Activated T-cell treated with anti-CD3 and anti-CD28 coated beads for 1 hour (primary cell): ENCODE measurements at places on chromosomes 6 and 20.

DNA sequence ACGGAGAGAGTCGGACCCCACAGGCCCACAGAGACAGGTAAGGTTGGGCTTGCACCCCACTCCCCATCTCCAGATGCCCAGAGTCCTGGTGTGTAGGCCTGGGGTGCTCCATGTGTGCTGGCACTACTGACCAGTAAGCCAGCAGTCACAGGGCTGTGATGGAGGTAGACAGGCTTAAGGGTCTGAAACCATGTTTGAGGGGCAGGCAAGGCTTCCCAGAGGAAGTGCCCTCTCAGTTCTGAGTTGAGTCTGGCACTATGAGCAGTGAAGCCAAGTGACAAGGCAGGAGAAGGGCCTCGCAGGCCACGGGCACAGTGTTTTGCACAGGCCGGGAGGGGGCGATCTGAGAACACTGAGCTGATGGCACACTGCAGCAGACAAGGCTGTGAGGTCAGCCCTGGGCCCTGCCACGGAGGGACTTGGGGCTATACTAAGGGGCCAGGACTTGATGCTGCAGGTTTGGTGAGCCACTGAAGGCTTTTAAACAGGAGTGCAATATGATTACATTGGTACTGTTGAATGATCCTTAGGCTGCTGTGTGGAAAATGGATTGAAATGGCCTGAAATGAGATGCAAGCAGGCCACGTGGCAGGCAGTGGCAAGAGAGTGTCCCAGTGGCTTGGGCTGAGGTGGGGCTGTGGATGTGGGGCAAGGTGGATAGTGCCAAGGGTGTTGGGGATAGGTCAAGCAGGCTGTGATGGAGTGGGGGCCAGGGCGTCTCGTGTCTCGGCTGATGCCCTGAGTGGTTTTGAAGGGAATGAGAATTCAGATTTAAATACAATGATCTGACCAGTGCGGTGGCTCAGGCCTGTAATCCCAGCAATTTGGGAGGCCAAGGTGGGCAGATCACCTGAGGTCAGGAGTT, 20.3 kb downstream of the TTBK1 start:
- DNase-seq, result peak; percentile 73

DNA sequence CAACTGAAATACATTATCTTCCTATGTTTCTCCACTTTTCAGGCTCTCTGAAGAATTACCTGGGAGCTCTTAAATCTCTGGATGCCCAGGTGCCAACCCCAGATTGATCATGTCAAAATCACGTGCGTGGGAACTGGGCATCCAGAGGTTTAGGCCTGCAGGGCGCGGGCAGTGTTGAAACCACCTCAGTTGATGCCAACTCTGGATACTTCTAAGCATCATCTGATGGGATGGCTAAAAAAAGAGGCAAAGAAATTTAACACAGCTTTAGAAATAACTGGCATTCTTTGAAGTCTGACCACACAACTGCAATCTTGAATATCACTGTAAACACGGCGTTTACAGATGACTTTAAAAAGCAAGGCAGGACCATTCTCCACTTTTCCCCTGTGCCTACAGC, 41.9 kb downstream of the PTGIS start:
- no peak for DNase-seq

GRCh38 chr6:109237077-109237985, 142.0 kb downstream of the CEP57L1 start:
- DNase-seq, result no peak

- no peak for DNase-seq
Observed at GRCh38 chr6:137216106-137216505, 3.1 kb downstream of the IFNGR1 start.

DNA sequence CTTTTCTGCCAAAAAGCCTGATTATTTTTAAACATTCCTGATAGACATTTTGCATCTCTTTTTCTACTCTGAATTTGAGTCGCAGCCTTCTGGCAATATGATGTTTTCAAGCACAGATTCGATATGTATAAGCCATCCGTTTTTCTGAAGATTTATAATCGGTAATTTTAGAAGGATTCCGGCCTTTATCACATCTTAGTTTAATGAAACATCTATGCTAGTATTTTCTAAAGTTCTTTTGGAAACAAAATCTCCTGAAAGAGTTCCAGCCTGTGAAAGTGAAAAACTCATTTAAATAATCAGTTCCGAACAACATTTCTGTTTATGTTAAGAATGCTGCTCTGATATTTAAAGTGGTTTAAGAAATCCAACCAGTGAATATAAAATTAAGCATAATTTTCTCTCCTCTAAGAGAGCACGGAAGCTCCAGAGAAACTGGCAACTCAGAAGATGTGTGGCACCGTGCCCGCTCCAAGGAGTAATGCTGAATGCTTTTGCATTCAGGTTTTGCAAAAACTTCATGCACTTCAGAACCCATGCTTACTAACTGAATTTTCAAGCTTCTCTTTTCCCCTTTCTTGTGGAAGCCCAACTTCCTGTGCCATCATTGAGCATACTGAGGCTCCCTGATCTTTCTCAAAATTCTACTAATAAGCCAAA, 20.7 kb downstream of the NDUFAF4 start:
- DNase-seq, result no peak

GRCh38 chr6:157537556-157537955, 156.6 kb downstream of the ZDHHC14 start:
- DNase-seq, result no peak

DNA sequence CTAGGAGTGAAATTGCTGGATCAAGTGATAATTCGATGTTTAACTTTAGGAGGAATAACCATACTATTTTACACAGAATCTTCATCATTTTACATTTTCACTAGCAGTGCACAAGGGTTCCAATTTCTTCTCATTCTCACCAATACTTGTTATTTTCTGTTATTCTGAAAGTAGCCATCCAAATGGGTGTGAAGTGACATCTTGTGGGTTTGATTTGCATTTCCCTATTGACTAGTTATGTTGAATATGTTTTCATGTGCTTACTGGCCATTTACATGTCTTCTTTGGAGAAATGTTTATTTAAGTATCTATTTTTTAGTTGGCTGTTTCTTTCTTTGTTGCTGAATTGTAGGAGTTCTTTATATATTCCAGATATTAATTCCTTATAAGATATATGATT, 164.3 kb downstream of the CD109 start:
- DNase-seq, result no peak

DNA sequence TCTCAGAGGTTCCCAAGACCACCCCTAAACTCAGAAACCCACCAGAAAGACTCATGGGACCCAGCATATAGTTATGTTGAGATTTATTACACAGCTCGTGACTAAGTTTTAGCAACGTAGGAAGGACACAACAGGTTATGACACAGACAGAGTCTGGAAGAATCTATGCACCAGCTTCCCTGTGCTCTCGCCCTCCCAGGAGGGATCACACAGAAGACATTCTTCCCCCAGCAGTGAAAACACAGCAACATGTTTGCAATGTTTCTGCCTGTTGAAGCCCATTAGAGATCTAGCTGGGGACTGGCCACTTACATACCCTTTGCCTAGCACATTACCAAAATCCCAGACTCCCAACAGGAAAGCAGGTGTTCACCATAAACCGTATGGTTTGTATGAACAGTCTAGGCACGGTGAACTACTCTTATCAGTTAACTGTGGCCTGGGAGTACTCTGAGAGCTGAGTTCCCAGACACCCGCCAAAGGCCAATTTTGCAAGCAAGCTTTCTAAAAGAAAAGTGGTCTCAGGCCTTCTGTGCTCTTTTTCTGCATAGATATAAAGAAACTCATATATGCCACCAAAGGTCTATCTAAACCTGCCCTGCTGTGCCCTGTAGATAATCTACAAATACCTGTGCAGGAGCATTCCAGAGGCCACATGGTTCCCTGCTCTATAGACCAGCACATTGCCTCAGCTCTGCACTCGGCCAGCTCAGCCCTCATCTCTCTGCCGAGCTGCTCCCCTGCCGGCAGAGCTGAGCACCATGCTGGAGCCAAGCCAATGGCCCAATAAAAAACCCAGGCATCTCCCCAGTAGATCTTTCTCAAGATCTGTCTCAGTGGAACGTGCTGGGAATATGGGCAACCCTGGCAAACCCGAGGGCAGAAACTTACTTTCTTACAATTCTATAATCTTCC, 69.6 kb upstream of the SMIM28 start:
- no peak for DNase-seq
